ENCODE measurements at places on chromosomes 6 and 20.

DNA sequence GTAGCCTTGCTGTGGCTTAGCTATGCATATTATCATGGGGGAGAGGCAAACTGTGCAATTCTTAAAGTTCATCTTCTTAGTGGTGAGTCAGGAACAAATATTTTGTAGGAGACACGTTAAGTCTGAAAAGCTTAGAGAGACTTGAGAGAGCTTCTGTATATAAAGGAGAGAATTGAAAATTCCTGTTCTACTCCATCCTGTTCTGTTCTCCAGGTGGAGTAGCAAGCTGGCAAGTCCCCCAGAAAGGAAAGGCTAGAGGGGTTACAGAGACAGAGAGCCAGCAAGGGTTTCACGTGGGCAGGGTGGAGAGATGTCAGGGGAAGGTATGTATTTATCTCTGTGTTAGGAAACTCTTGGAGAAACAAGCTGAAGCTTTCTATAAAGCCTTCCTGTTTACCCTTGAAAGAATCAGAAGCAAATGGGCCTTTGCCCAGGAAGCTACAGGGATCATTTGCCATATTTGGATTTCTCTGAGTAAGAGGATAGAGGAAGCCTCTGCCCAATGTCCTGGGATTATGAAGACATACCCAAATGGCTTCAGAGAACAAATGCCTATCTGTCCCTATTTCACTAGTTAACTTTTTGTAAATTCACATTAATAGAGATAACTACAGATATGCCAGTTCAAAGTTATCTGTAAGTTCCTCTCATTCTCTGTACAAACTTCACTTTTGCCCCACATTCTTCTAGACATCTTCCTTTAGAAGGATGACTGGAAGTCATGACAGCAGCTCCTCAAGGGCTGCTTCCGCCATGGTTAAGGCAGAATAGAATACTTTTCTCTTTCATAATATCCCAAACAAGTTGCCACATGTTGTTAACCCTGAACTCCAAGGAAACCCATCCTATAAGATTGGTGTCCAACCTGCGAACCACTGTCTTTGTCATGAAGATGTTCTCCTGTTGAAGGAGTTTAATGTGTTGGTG is 126.7 kb upstream of the NEDD9 start:
- DNase-seq = no peak

- DNase-seq = no peak
Observed at GRCh38 chr20:47117773-47118172, 223.1 kb downstream of the EYA2 start.

DNA sequence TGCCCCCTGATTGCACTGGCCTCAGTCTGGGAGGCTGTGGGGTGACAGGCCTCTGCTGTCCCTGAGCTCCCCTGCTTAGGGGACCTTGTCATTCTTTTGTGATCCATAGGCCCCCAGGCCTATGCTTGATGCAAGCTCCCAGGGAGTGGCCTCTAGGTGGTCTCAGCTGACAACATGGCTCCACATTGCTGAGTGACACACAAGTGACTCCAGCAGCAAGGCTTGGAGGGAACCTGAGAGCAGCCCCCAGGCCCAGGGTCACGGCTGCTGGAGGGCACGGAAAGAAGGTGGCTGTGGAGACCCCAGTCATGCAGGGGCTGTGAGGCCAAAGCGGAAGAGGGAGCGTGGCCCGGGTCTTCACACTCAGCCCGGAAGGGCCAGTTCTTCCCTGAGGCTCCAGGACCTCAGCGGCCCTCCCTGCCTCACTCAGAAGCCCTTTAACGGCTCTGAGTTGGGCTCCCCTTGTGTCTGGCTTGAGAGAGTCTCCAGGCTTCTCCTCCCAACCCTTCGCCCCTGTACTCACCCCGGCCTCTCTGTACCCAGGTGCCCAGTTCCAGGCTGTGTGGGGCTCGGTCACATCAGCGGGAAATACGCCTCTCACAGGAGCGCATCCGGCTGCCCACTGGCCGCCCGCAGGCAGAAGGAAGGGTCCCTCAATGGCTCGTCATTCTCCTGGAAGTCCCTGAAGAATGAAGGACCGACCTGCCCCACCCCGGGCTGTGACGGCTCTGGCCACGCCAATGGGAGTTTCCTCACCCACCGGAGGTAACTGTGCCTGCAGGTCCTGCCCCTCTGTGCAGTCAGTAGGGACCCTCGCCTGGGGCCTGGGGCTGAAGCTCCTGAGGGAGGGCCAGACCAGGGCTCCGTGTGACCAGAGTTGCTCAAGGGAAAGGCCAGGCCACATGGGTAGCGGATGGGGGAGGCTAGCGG is 23.7 kb upstream of the PCMTD2 start:
- DNase-seq = no peak

GRCh38 chr6:105135907-105136430 is 43.8 kb downstream of the POPDC3 start:
- DNase-seq = no peak

DNA sequence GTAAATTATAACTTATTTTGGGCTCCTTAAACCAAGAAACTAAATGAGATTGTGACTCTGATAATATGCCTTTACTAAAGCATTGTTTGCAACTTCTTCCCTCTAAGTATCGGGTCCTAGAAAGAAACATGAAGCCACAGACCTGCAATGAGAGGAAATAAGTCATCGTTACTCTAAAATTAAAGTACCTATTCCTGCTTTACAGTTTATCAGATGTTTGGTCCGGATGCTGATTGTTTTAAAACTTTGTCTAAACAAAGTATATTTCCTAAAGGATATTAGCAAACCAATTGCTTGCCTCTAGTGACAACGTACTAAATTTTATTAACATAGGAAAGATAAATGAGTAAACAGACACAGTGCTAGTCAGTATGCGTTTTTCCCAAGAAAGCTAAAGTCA is 216.8 kb downstream of the GJA1 start:
- DNase-seq = no peak

- no peak for DNase-seq
Observed at GRCh38 chr20:60883496-60883895, 368.6 kb upstream of the CDH4 start.

GRCh38 chr6:56803594-56803993 is 151.3 kb upstream of the BEND6 start:
- no peak for DNase-seq

DNA sequence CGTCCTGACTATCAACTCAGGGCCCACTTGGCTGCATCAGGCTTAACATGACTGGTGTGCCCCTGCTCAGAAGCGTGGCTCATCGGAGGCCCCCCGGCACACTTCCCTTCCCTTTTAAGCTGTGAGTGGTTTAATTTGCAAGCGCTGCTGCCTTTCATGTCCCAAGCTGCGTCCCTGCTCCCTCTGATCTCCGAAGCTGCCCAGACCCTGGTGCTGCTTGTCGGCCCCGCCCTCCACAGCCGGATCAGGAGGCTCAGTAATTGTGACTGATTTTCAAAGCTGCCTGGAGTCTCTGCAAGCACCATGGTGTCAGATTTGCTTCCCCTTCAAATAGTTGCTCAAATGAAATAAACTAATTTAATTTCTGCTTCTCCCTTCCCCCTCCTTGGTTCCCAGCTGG is 71.1 kb downstream of the CDH22 start:
- DNase-seq = no peak

GRCh38 chr20:62748311-62748710 is 39.7 kb downstream of the NTSR1 start:
- DNase-seq = no peak

- DNase-seq = no peak
Observed at GRCh38 chr20:64091340-64091739, 7.1 kb upstream of the LKAAEAR1 start.

- DNase-seq = no peak
Observed at GRCh38 chr20:45905505-45906079, 6.4 kb downstream of the PLTP start.

DNA sequence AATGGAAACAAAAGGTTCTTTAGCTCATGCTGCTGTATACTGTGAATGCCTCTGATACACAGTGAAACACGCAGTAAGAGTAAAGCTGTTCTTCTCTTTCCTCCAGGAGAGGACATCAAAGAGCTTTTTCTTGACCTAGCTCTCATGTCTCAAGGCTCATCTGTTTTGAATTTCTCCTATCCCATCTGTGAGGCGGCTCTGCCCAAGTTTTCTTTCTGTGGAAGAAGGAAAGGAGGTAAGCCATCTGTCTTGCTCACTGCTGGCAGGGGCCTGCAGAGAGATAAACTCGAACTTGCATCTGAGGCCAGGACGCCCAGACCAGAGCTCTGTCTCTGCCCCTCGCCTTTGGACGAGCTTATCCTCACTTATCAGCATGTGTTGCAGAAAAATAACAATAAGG is 37.7 kb downstream of the LY86 start:
- DNase-seq = no peak

DNA sequence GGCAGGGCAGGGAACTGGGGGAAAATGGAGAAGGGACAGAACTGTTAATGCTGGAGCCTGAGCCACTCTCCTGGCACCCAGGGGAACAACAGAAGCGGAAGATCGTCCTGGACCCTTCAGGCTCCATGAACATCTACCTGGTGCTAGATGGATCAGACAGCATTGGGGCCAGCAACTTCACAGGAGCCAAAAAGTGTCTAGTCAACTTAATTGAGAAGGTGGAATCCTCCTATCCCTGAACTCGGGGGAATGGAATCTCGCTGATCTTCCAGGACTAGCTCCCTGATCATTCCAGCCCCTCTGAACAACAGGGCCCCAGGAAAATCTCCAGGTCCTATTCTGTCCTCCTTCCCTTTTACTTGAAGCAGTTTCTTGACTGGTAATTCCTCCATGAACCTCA is 2.0 kb downstream of the CFB start:
- DNase-seq = no peak

- DNase-seq = no peak
Observed at GRCh38 chr20:50380697-50381040, 129.5 kb upstream of the PTPN1 start.

GRCh38 chr20:59765599-59766177 is 161.3 kb downstream of the PHACTR3 start:
- DNase-seq = no peak

DNA sequence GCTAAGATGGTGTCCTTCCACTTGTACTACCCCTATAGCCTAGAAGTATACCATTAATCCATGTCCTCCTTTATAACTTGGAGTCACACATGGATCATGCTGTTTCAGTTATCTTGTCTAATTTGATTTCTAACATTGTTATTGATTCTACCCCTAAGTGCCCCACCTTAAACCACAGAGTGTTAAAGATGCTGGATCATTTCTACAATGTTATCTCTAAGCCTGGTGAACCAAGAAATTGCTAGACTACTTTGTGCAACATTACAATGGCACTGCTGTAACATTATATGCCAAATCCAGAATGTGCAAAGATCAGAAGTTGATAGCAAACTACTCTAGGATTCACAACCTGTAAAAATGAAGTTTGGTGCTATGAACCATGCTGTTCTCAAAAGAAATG is 1.7 kb downstream of the CGA start:
- no peak for DNase-seq

DNA sequence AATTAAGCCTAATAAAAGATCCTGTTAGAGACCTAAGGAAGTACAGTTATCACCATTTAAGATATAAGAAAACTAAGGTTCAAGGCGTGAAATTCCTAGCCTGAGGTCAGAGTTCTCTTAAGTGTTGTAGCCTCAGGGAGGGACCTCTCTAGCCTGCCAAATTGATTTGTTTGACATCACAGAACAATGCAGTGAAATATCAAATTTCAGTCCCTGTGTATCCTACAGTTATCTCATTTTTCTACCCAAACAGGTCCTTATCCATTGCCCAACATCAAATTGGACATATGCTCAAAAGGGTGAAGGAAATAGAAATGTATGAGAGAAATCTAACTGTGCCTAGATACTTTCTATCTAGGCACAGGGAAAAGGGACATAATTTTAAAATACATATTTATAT is 63.0 kb downstream of the NCOA7 start:
- no peak for DNase-seq

DNA sequence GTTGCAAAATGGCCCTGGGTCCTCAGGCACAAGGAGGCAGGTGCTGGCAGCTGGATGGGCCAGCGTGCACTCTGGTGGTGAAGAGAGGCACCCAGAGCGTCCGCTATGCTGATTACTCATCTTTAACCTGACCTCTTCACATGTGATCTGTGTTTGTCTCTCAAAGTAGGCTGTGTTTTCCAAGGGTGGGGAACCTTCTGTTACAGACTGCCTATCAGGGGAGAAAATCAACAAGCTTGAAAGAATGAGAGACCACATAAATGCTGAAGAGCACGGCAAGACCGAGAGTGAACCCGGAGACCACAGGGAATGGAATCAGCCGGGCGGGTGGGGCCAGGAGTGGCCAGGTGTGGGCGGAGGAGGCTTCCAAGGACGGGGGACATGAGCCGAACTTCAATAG is 16.2 kb downstream of the BNIP5 start:
- no peak for DNase-seq

- no peak for DNase-seq
Observed at GRCh38 chr6:159092631-159093030, 47.8 kb upstream of the TAGAP start.

DNA sequence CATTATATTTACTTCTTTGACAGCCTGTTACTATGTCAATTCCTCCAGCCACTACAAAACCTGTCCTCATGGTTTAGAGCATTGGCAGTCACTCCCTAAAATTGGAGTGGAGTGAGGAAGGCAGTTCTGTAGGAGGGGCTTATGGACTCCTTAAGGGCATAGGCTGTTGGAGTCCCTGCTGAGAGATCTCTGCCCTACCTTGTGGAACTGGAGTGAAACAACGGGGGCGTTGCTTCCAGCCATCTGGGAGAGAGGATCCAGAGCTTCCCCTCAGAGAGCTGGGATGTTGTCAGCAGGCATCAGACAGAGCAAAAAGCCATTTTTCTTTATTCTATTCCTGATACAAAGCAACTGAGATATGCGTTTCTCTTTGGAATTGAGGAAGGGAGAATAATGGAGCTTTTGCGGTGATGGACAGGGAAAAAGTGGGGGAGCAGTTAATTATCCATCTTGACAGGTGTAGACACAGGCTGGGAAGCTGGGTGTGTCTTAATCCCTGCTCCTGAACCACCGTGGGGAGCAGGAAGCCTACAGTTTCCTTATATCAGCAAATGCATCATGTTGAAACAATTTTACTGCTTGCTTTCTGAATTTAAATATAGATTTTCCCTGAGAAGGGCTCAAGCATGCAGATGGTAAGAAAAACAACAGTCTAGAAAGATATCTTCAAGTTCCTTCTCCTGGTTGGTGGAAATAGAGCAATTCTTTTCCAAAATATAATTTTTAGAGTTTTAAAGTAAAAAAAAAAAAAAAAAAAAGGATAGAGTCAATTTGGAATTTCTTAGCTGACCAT is 402.5 kb downstream of the PLCB1 start:
- DNase-seq = no peak

GRCh38 chr6:65814071-65814470 is 107.0 kb upstream of the EYS start:
- DNase-seq = no peak

DNA sequence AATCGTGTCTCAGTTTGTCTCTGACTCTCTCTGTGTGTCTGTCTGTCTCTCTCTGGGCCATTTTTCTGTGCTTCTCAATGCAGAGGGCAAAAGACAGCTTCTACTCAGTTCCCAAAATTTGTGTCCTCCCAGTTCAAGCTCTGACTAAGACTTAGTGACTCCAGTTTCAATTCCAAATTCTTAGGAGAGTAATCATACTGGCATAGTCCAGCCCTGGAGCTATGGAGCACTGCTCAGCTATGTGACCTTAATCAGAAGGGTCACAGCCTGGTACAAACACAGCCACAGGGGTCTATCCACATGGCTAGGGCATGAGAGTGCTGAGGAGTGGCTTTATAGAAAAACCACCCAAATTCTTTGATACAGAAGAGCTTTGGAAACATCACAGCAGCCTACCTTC is 91.9 kb downstream of the FOXF2 start:
- DNase-seq = no peak

- no peak for DNase-seq
Observed at GRCh38 chr6:16438718-16439591, 200.6 kb downstream of the GMPR start.

All from head of caudate nucleus (tissue), 42 donors.